CD8-positive, alpha-beta memory T cell (primary cell): ENCODE measurements at places on chromosomes 3 and 15. TPM values are rescaled to one million over a fixed set of nuclear protein-coding genes. Genes with fewer than 3 reads are reported as not detected.

GRCh38 chr3:66398228-66399025 is 102.4 kb downstream of the LRIG1 start:
- no peak for DNase-seq

- no peak for DNase-seq
These were observed 10.4 kb downstream of the PEAK1 start for GRCh38 chr15:77409259-77410156.

DNA sequence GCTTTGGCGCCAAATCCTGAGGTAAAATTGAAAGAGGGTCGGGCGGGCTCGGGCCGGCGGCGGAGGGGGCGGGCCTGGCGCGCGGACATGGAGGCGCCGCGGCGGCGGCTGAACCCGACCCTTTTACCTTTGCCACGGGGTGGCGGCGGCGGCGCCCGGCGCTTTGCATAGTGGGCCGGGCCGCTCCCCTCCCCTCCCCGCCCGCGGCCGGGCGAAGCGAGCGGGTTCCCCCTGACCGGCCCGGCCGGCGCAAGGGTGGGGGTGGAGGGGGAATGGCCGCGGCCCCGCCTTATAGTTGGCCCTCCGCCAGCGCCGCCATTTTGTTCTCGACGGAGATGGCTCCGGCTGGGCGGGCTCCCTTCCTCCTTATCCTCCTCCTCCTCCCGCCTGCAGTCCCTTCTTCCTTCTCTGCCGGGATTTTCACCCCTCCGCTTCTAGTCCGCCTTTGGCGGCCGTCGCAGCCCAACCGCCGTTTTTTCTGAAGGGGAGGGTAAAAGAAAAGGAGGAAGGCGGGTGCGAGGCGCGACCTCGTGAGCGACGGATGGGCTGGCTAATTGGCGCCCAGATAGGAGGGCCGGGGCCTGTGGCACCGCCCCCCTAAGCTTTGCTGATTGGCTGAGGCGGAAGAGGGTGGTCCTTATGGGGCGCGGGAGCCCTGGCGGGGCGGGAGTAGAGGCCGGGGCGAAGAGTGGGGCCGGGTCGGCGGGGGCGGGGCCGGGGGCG is 664 bp downstream of the NR2C2 start:
- peak; percentile 97 for DNase-seq

Gene ZNF385D
- polyA plus RNA-seq: not detected
